ENCODE measurements at places on chromosomes 12 and 14. TPM values are rescaled to one million over a fixed set of nuclear protein-coding genes. Genes with fewer than 3 reads are reported as not detected.

TBX5 gene
- not detected for total RNA-seq

KIF5A gene
- total RNA-seq: 2.5 TPM

NXPH4 gene
- total RNA-seq: not detected

RIMBP2 gene
- 19.8 TPM for total RNA-seq

KRT72 gene
- 4.5 TPM for total RNA-seq

SMIM41 gene
- 1.4 TPM for total RNA-seq

TMEM233 gene
- total RNA-seq: 0.38 TPM

HOXC9 gene
- total RNA-seq: not detected

SYNDIG1L gene
- total RNA-seq: not detected

RIN3 gene
- 43.6 TPM for total RNA-seq

DHRS2 gene
- not detected for total RNA-seq

MUCL1 gene
- total RNA-seq: not detected

TAS2R50 gene
- total RNA-seq: 1.9 TPM

KRT1 gene
- 1.7 TPM for total RNA-seq

EIF4B gene
- total RNA-seq: 260 TPM

RFX4 gene
- total RNA-seq: not detected

AQP2 gene
- total RNA-seq: not detected

PZP gene
- total RNA-seq: not detected

RNFT2 gene
- 3.3 TPM for total RNA-seq

SRRM4 gene
- total RNA-seq: not detected

EIF2S3B gene
- not detected for total RNA-seq

AVPR1A gene
- total RNA-seq: 1.7 TPM

CATSPERB gene
- 6.8 TPM for total RNA-seq

HRK gene
- total RNA-seq: not detected

CCDC85C gene
- 98.1 TPM for total RNA-seq

CIROP gene
- not detected for total RNA-seq

TBC1D30 gene
- total RNA-seq: 11.6 TPM

PFKM gene
- total RNA-seq: 30.2 TPM

GPX2 gene
- total RNA-seq: 134 TPM

SETD1B gene
- total RNA-seq: 20.6 TPM

KLRC1 gene
- total RNA-seq: 3.3 TPM

RAD9B gene
- not detected for total RNA-seq

REM2 gene
- 0.57 TPM for total RNA-seq

CLEC4A gene
- not detected for total RNA-seq

KRT2 gene
- not detected for total RNA-seq

RNASE4 gene
- total RNA-seq: 29.4 TPM

MYH6 gene
- not detected for total RNA-seq

C12orf56 gene
- not detected for total RNA-seq

KLHL33 gene
- not detected for total RNA-seq

TPH2 gene
- not detected for total RNA-seq

TMEM132D gene
- total RNA-seq: 0.35 TPM

FOXG1 gene
- total RNA-seq: not detected

B4GALNT1 gene
- total RNA-seq: not detected

CLEC1A gene
- total RNA-seq: 2.1 TPM

SLCO1B3 gene
- not detected for total RNA-seq

SCN8A gene
- total RNA-seq: not detected

KRT5 gene
- 5.9 TPM for total RNA-seq

SOAT2 gene
- not detected for total RNA-seq

All from Peyer's patch (tissue), 4 donors.